ENCODE measurements at places on chromosomes 2 and 18.

DNA sequence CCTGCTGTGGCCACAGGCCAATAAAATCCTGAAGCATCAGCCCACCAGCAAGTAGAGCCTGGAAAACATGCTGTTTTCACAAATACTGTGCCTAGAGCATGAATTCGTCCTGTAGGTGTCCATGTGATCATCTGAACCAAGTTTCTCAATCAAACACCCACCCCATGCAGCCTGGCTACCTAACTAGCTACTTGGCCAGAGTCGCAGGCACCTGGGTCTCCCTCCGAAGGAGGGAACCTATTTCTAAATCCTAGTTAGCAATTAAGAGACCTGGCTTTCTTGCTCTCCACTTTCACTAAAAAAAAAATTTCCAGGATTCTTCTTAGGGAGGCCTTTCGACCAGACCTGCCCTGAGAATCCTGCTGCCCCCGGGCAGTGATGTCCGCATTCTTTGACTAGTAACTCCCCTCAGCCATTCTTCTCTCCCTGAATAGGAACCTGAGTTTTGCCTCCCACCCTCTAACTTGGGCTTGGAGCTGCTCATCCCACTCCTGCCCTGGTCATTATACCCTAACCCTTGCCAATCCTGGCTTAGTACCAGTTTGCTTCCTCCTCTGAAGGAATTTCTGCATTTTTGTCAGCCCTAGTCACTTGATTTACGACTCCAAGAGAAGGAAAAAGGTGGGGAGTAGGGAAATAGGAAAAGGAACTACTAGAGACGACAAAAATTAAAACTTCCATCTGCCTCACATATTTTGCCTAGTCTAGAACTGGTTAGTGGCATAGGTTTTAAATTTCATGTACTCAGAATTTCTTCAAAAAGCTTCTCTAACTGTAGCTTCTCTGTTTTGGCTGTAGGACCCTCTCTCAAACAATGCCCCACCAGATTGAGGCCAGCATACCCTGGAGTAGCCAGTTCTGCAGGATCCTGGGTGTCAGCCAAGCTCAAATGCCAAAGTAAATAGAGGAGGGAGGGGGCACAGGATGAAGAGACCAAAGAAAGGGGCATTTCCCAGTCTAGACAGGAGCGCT lies 25.4 kb upstream of the TANK start:
- no peak for DNase-seq

- no peak for DNase-seq
These were observed 152.6 kb downstream of the RTN4 start for GRCh38 chr2:54897420-54898310.

DNA sequence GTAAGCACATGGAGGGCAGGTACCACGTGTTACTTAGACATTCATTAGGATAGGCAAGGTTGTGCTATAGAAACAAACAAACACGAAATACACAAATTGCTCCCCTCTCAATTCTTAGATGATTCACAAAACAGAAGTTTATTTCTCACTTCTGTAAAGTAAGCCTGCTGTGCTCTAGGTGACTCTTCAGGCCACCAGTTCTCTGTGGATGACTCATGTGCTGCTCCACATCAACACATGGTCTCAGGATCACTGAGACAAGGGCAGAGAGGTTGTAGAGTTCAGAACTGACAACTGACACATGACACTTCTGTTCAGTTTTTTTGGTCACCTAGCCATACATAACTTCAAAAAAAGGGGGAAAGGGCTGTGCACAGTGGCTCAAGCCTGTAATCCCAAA lies 70.6 kb downstream of the DAW1 start:
- no peak for DNase-seq

DNA sequence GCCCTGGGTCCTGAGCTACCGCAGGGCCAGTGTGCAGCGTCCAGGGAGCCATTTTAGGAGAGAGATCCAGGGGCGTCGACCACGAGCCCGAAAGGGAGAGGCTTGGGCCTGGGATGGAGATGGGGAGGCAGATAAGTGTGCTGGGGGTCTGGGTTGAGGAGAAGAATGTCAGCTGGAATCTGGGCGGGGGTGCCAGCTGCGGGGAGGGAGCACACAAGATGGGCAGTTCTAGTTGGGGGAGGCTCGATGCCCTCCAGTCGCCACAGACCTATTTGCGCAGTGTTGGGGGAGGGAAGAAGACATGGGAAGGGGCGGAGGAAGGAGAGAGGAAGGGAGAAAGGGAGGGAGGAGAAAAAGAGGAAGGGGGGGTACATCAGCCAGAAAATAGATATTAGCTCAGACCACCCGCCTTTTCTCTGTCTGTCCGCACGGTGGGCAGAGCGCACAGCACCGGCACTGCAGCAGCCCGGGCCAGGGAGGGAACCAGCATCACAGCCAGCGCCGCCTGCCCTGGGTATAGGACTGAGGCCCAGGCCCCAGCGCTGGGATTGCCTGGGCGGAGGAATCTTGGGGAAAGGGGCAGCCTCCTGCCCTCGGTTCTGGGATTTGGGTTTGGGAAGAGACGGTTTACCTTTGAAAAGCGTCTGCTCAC lies 1.9 kb upstream of the HOXD11 start:
- DNase-seq, result no peak

GRCh38 chr2:207483477-207483876 lies 46.3 kb upstream of the CREB1 start:
- DNase-seq, result no peak
